ENCODE measurements at places on chromosomes 2 and 18.

DNA sequence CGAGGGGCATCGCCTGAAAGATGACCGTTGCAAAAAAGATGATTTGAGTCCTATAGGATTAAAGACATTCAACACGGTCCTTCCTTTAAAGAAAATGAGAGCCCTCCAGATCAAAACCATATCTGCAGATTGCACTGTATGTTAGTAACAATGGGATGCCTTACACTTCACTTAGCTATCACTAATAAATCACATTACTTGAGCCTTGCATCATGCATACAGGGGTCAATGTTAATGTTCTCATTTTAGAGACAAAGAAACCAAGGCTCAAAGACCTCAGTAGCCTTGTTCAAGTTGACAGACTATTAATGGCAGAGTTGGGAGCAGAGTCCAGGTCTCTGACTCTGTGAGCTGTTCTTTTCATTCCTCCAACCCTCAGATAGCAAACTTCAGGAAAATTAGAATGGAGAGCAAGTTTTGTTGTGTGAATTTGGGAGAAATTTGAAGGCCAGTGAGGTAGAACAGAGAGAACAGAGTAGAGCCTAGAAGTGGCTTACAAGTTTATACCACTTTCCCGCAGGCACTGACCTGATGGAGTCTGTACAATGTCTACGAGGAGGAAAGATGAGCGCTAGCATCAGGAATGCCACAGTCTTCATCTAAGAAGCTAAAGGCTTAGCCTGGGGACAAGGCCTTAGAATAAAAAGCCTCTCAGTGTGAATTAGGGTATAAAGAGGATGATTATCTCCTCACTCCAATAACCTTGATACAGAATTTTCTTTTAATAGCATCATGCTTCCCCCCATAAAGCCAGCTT is 48.3 kb downstream of the TRIB2 start:
- DNase-seq: no peak

DNA sequence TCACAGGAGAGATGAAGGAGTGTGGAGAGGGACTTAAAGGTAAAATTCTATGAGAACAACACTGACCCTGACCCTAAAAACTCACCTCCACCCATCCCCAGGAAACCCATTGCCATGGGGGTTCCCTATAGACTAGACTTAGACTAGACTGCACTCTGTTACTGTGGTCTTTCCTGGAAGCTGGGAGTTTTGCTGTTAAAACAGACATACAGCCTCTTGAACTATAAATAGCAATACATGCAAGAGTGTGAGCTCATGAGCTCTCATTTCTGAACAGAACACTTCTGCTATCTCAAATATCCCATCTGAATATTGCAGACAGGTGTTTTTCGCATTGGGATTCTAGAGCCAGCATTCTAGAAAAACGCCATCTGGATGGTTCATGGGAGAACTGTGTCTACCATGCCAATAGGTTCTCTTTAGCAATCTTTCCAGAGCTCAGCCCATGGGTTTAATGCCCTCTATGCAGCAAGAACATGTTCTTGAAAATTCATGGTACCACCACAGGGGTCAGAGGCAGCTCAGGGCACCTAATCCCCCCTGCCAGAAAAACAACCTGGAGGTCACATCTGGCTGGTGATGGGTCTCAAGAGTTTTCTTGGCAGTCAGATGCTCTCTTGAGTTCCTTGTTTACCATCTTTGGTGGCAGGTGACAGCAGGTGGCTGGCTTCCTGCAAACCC is 51.9 kb downstream of the SLC14A2 start:
- no peak for DNase-seq

GRCh38 chr2:150482667-150483400 is 4.6 kb downstream of the RND3 start:
- no peak for DNase-seq

DNA sequence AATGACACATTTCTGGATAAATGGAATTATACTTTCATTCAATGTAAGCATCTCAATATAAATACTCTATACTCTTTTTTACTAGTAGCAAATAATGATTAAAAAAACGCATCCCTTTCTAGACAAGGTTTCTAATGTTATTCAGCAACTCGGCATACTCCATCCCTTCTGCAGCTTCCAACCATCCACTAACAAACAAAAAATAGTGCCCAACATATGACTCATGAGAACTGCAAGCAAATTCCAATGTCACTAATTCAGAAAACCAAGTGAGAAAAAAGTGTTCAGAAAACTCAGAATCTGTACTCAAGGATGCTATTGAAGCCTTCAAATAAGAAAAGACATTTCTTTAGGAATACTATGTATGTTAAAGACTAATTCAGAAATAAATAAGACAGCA is 140.0 kb downstream of the BAZ2B start:
- DNase-seq: no peak

Data from urothelium cell line (cell line).